Skeletal muscle cell (primary cell): ENCODE measurements at places on chromosomes 7 and 10.

DNA sequence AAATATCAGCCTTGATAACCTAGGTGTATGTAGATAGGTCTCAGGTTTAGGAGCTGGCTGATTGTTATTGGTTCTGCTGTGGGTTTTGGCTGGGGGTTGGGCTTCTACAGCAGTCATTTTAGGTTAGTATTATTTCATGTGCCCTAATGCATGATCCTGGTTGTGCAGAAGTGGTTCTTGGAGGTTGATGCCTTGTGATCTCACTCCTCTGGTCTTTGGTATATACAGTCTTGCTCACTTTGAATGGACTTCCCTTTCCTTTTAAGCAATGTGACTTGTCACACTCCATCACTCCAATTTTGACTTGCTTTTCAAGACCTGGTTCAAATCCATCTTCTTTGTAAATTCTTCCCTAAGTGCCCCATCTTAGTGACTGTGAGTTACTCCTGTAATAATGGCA lies 188.9 kb downstream of the LRMDA start:
- DNase-seq, result no peak

DNA sequence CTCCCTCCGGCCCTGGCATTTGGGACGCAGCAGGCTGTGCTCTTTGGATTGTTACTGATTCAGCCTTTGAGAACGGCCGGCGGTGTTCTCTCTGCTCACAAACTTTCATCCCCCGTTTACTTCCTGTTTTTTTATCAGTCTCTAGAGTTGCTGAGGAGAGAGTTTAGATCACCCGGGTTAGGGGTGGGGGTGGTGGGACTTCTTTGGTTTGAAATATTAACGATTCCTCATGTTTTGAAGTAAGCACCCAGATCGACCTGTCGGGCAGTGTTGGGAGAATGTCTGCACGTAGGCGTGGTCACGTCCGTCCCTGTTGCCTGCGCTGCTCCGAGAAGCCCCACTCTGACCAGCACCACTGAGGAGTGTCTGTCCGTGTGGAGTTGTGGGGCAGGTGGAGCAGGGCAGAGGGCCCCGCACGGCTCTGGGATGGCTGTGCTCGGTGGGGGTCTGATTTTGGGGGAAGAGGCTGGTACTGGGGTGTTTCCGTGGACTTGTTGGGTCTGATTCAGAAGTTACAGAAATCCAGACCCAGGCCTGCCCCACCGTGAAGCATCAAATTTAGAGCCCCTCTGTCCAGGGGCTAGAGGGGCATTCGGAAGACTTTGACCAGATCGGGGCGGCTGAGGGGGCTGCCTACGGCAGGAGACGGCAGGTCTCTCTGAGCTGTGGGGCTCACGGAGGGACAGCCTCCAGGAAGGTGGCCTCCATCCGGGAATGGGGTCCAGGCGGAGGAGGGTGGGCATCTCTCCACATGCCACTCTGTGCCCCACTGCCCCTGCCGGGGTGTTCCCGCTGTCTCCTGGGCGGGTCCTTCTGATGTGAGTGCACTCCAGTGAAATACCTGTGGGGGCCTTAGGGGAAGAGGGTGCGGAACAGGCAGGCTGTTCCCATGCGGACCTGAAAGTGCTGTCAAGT lies 7.4 kb downstream of the INPP5A start:
- no peak for DNase-seq

GRCh38 chr10:32005050-32005449 lies 51.2 kb downstream of the KIF5B start:
- no peak for DNase-seq

DNA sequence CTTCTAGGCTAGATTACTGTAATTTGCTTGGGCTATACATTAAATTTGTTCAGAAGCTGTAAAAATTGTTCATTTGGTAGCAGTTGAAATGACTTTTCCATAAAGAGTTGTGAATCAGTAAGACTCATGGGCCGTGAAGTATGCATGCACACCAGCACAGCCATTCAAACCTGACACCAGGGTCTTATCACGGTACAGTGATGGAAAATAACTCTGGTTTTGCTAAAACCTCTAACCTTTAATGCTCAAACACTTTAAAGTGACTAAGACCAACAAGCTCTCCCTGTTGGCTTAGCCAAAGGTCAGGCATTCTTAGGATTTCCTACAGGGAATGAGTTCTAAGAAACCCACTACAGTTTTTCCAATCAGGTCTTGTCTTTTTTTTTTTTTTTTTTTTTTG lies 11.5 kb downstream of the ARL3 start:
- DNase-seq, result no peak

- DNase-seq, result no peak
Observed at GRCh38 chr10:11194859-11195586, 177.4 kb downstream of the CELF2 start.

DNA sequence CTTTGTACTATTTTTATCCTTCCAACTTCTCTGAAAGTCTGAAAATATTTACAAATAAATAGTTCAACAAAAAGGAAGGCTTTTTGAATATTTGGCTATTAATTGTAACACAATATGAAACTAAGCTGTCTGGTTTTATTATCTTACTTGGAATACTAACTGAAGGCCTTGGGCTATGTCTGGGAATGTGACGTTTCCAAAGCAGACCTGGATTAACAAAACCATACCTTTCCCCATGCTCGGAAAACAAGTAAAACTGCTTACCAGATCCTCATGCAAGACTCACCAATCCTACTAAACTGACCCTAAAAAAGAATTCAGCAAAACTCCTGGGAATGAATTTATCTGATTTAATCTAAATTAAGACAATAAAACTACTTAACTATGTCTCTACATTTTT lies 116.4 kb downstream of the ATE1 start:
- no peak for DNase-seq

DNA sequence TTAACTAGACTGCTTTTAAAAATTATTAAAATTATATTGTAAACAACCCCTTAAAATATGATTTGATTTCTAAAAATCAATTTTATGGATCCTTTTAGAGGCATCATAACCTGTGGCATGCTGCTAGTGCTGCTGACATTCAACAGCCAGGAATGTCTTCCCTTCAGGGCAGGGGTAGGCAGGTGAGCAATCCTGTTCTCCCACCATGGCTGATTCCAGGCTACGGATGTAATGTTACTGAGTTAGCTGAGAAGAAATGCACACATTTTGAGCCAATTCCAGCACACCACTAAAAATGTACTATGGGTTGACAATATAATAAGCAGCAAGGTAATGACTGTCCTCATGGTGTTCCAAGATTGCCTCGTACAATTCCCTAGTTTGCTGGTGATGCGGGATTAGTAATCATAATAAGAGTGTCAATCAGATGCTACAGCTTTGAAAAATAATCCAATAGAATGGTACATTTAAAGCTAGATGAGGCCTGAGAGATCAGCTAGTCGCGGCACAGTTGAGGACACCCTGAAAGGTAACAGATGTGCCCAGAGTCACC lies 108.7 kb upstream of the PRR15 start:
- no peak for DNase-seq

DNA sequence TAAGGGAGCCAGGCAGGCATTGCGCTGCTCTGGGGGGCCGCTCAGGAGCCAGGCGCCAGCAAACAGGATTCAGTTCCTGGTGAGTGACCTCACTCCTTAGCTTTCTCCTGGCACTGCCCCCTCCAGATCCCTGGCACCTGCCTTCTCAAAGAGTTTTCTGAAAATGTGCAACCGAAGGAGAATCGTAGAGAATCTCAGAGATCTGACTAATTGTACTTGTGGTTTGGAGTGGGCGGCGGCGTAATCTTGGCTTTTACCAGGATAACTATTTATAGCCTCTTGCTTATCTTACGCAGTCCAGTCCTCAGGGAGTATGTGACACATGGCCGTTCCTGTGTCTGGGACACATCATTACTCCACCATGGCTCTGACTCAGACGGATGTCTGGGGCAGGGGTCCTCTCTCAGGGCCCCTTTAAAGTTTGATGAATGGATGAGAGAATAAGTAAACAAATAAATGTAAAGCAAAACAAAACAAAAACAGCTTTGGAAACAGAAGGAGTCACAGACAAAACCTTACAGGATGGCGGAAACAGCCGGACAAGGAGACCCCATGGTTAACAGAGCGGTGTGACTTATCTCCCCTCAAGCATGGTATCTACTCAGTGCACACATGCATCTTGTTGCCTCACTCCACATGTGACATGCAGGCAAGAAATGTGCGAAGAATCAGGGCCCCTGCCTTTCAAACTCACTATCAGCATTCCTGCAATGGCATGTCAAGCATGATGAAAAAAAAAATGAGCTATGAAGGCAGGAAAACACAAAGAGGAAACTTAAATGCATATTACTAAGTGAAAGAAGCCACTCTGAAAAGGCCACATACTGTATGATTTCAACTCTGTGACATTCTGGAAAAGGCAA lies 99.7 kb downstream of the TNS3 start:
- peak; percentile 87 for DNase-seq

- DNase-seq, result no peak
Observed at GRCh38 chr10:131113709-131114291, 197.7 kb downstream of the TCERG1L start.

DNA sequence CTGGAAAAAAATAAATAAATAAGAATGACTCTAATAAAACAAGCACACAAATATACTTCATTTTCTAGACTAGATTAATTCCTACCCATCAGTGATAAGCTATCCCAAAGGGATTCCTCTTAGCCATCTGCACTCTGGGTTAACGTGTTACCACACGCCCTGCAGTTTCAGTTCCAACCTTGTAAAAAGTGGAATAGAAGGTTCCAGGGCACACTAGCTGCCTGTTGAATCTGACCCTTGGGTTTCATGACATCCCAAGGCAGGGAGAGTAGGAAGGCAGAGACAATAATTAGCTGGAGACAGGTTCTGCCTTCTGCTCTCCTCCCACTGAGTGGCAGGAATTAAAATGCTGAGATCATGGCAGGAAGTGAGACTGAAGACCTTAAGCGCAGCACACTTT lies 33.5 kb downstream of the SLC37A3 start:
- DNase-seq, result no peak

DNA sequence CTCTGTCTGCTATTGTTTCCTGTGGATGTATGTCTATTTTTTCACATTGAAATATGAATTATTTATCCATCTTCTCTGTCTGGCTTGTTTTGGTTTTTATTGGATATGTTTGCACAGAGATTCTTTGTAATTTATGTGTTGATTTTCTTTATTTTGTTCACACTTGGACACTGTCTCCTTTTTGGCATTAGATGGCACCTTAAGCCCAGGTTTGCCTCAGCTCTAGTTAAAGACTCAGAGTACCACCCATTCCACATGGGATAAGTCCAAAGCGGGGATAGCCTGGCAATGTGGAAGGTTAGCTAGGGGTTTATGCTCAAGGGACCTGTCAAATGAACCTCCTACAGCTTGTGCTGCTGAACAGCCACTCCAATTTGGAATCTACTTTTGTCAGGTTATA lies 14.1 kb downstream of the FEZF1 start:
- no peak for DNase-seq

DNA sequence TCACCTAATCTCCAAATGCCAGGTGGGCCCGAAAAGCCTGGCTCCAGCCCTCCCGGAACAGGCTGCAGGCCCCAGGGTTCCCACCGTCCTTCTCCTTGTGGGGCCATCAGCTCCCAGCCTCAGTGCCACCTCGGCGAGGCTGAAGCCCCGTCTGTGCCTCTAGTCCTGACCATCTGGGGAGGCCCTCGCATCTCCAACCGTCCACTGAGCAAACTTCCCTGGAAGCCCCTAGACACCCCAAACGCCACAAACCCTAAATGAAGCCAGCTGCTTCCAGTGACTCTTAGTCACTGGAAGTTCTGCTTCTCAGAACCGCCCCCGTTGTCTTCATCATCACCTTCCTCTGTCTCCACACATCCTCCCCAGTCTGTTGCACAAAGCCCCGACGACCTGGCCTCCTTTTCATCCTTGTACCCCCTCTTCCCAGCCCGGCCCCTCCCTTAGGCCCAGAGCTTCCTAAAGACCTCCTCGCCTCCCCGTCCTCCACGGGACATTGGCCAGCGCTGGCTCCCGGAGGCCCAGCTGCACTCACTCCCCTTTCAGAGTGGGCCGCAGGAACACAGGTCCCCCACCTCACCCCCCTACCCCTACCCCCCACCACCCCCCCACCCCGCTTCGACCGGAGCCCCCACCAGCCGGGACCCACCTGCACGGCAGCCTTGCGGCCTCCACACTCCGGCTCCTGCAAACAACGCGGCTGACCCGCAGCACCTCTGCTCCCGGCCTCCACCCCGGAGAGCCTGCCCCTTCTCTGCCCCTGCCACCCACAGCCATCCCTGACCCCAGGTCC lies 1.1 kb upstream of the DIP2C start:
- DNase-seq, result no peak

- DNase-seq, result no peak
Observed at GRCh38 chr7:25068502-25069213, 56.4 kb downstream of the CYCS start.
